Uterus (tissue), 4 donors: ENCODE measurements at places on chromosomes 4 and X. TPM values are rescaled to one million over a fixed set of nuclear protein-coding genes. Genes with fewer than 3 reads are reported as not detected.

PCDH7 gene
- total RNA-seq: 38.2 TPM

UGT2A2 gene
- total RNA-seq: not detected

DNA sequence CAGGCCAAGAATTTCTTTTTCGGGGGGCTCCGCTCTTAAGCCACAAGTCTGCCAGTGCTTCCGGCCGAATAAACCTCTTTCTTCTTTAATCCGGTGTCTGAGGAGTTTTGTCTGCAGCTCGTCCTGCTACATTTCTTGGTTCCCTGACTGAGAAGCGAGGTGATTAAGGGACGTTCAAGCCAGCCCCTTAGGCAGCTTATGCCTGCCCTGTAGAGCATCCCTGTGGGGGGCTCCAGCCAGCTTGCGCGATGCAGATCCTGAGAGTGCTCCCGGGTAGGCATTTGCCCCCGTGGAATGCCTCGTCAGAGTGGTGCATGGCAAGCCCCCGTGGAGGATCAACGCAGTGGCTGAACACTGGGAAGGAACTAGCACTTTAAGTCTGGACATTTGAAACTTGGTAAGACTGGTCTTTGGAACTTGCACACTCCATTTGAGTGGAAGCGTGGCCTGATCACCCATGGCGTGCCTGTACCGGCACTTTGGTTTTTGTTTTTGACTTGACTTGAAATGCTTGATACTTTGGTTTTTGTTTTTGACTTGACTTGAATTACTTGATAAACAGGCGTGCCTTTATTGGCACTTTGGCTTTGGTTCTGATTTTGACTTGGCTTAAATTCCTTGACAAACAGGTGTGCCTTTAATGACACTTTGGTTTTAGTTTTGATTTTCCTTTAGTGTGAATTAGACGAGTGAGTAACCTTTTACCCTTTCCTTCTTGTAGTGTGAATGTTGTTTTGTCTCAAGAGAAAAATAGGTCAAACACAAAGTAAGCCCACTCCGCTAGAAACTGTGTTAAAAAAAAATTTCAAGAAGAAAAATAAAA, 6.1 kb downstream of the ACOX3 start:
- no peaks in the 10 kb centered on the region for H3K27me3 ChIP-seq
- H3K27ac ChIP-seq: peak overlapping the region; percentile 66
- no peaks in the 10 kb centered on the region for H3K36me3 ChIP-seq
- no peak overlapping the region for H3K4me3 ChIP-seq

GRCh38 chr4:95537863-95538488, 10.8 kb downstream of the UNC5C start:
- no peak overlapping the region for H3K27ac ChIP-seq
- H3K36me3 ChIP-seq: no peaks in the 10 kb centered on the region
- no peak for DNase-seq
- no peaks in the 10 kb centered on the region for H3K4me1 ChIP-seq
- H3K27me3 ChIP-seq: no peaks in the 10 kb centered on the region
- no peak overlapping the region for H3K4me3 ChIP-seq

DNA sequence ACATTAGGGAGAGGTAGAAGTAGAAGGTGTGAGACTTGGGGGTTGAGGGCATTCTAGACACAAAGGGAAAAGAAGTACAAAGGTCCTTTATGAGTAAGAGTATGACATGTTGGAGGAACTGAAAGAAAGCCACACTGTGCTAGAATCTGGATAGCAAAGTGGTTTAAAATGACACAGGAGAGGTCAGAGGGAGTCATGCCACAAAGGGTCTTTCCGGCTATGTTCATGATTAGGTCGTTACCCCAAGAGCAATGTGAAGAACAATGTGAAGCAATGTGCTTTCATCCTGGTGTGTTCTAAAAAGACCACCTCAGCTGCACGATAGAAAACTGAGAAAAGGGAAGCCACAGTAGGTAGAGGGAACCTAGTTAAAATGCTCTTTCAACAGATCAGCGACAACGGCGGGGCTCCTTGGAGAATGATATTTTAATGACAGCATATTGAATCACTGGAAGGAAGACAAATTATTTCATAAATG, 29.2 kb downstream of the SMIM14 start:
- no peak overlapping the region for H3K4me3 ChIP-seq
- no peak overlapping the region for H3K27ac ChIP-seq
- H3K36me3 ChIP-seq: no peaks in the 10 kb centered on the region
- H3K27me3 ChIP-seq: no peaks in the 10 kb centered on the region

CDKL2 gene
- not detected for total RNA-seq

FATE1 gene
- total RNA-seq: not detected

DNA sequence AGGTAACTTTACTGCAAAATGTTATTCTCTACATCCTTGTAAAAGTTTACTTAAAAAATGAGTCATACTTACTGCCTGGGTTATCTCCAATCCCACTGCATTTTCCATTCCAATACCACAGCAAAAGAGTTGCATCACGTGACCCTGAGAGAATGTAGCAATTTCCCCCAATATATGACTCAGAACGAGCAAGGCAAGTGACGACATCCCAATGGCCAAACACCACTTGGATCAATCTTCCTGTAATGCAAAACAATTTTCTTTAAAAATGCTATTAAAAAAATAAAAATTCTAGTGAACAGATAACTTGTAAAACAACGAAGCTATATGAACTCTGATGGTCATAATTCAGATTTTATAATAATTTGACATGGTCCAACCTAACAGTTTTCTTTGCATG, 224.3 kb downstream of the DCLK2 start:
- H3K27ac ChIP-seq: no peak overlapping the region
- H3K36me3 ChIP-seq: no peaks in the 10 kb centered on the region
- no peaks in the 10 kb centered on the region for H3K4me1 ChIP-seq

NUDT11 gene
- 10.9 TPM for total RNA-seq

FHDC1 gene
- total RNA-seq: 1.4 TPM
